ENCODE measurements at places on chromosomes 13 and 19. TPM values are rescaled to one million over a fixed set of nuclear protein-coding genes. Genes with fewer than 3 reads are reported as not detected.

Gene CDC42EP5
- total RNA-seq = 136 TPM

Gene OR7A5
- total RNA-seq = not detected

Gene ZNF442
- total RNA-seq = 2.7 TPM

Gene SMIM24
- total RNA-seq = not detected

Gene ZNF497
- total RNA-seq = 1.3 TPM

Gene RASAL3
- total RNA-seq = 24.8 TPM

Gene PNMA8A
- 0.98 TPM for total RNA-seq

Gene TIMM29
- total RNA-seq = 38.5 TPM

Gene CPT1C
- total RNA-seq = 19.1 TPM
